ENCODE measurements at places on chromosomes 5 and 9. TPM values are rescaled to one million over a fixed set of nuclear protein-coding genes. Genes with fewer than 3 reads are reported as not detected.
A peak's percentile ranks its signal among the peaks of the same experiment; 100 is the strongest.

DNA sequence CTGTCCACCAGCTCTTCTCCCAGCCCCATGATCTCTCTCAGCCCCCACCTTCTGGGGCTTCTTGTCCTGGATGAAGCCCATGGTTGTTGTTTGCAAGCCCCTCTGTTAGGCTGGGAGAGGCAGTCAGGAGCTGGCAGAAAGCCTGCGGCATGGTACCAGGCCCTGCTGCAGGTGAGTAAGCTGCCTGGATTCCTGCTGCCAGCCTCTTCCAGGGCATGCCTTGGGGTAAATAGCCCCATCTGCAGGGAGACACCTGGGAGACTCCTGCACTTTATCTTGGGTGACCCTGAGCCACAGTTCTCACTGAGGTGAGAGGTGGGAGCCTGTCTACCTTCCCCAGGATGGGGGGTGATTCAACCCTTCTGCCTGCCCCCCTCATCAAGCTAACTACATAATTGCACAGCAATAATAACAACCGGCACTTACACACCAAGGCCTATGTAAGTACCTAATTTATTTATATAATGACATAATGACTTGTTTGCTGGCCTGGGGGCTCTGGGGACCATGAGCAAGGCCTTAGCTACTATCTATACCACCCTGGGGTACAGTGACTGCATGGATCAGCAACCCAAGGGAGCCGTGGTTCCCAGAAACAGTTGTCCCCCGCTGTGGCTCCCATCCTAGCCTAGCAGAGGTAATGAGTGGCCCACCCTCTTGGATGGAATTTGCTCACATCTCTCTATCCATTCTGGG is 116.0 kb downstream of the PSD2 start:
- H3K27ac ChIP-seq = no peak overlapping the region
- H3K4me3 ChIP-seq = no peak overlapping the region
- no peaks in the 10 kb centered on the region for H3K27me3 ChIP-seq
- no peaks in the 10 kb centered on the region for H3K4me1 ChIP-seq
- no peak for DNase-seq

- no peaks in the 10 kb centered on the region for H3K4me1 ChIP-seq
- H3K4me3 ChIP-seq = no peak overlapping the region
- H3K27me3 ChIP-seq = no peaks in the 10 kb centered on the region
- DNase-seq = no peak
- no peaks in the 10 kb centered on the region for H3K36me3 ChIP-seq
Observed at GRCh38 chr5:61621202-61621650, 289.2 kb downstream of the ZSWIM6 start.

Gene SERF1A
- total RNA-seq = 5.0 TPM

DNA sequence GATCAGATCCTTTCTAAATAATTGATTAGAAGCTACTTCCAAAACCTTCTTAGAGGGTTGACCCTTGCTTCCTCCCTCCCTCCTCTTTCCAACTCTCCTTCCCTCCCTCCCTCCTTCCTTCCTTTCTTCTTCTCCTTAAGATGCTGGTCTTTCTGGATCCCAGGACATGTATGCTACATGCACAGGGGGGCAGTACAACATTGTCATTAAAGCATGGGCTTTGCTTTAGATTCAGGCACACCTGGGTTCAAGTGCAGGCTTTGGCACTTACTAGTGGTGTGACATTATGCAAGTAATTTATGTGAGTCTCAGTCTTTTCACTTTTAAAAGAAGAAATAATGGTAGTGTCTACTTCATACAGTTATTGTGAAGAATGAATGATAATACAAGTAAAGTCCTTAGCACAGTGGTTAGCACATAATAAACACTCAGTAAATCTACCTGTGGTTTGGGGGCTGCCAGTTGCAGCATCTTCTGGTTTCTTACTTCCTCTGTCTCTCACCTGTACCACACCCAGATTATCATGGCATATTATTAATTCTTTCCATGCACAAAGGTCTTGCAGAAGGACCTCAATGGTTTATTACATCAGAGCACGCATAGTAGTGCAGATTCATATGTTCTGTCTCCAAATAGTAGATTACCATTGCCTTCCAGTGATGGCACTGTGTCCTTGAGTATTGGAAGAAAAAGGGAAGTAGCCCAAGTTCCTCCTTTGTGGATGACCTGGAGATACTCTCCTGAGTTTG is 154.1 kb downstream of the ARHGAP26 start:
- H3K27me3 ChIP-seq = no peaks in the 10 kb centered on the region
- H3K4me1 ChIP-seq = peaks cover 2% of the 10 kb centered on the region
- H3K4me3 ChIP-seq = no peak overlapping the region

Gene LOX
- total RNA-seq = 40.9 TPM

DNA sequence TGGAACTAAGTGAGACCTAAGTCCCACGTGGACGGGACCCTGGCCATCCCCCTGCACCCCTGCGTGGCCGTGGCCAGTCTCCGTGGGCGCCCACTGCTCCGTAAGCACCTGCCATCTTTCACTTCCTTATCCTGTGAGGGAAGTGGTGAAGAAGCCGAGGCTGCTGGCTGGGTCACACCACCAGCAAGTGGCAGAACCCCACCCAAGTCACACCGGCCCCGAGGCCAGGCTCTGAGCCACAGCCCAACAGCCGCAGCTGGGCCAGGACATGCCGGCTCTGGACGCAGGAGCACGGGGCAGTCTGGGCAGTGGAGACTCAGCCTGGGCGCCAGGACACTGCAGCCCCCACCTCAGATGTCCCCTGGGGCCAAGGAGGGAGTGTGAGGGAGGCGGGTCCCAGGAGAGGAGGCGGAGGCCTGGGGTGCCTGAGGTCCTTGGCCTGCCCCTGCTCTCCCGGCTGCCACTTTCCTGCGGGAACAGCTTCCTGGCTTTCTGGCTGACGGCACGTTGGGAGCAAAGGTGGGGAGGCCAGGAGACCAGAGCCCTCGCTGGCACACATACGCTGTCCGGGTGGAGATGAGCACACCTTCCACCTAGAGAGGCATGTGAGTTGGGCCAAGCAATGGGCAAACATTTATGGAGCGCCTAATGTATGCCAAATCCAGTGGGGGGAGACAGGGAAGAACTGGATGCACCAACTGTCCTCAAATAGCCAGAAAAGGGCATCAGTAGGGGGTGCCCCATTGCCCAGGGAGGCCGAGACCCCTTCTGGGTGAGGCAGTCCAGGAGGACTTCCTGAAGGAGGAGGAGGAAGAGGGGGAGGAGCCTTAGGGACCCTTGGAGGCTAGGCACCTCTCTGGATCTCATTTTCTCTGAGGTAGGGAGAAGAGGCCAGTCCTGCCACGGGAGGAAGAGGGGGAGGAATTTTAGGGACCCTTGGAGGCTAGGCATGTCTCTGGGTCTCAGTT is 43.9 kb upstream of the EGFL7 start:
- DNase-seq = peak; percentile 75
- H3K27ac ChIP-seq = no peak overlapping the region
- H3K4me1 ChIP-seq = no peaks in the 10 kb centered on the region
- H3K36me3 ChIP-seq = no peaks in the 10 kb centered on the region

Gene AMACR
- total RNA-seq = 5.0 TPM

Gene UGT3A1
- total RNA-seq = not detected

- H3K4me1 ChIP-seq = no peaks in the 10 kb centered on the region
- no peak overlapping the region for H3K27ac ChIP-seq
- DNase-seq = no peak
- H3K27me3 ChIP-seq = no peaks in the 10 kb centered on the region
Observed at GRCh38 chr5:152882621-152883020, 477.5 kb upstream of the NMUR2 start.

- H3K27ac ChIP-seq = no peak overlapping the region
- DNase-seq = no peak
- H3K27me3 ChIP-seq = no peaks in the 10 kb centered on the region
- no peaks in the 10 kb centered on the region for H3K4me1 ChIP-seq
- H3K4me3 ChIP-seq = no peak overlapping the region
Observed at GRCh38 chr5:84255315-84255714, 129.4 kb downstream of the EDIL3 start.

DNA sequence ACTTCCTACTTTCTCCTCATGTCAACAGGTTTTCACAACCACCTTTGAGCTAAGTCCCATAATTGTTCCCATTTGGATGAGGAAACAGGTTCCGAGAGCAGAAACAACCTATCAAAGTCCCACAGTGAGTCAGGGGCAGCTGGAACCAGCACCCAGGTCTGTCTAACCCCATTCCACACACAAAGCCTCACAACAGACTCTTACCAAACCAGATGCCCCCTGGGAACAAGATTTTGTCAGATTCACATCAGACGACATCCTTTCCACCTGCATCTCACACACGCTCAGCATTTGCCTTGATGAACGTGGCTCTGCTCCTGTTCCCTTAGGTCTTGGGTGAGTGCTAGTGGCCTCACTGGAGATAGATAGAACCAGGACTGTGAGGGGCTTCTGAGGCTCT is 17.0 kb downstream of the SWI5 start:
- no peaks in the 10 kb centered on the region for H3K27me3 ChIP-seq
- no peak overlapping the region for H3K4me3 ChIP-seq
- no peaks in the 10 kb centered on the region for H3K36me3 ChIP-seq
- H3K4me1 ChIP-seq = no peaks in the 10 kb centered on the region

GRCh38 chr9:16135968-16136367 is 583.1 kb downstream of the CCDC171 start:
- H3K4me3 ChIP-seq = no peak overlapping the region
- no peaks in the 10 kb centered on the region for H3K36me3 ChIP-seq
- no peaks in the 10 kb centered on the region for H3K27me3 ChIP-seq

DNA sequence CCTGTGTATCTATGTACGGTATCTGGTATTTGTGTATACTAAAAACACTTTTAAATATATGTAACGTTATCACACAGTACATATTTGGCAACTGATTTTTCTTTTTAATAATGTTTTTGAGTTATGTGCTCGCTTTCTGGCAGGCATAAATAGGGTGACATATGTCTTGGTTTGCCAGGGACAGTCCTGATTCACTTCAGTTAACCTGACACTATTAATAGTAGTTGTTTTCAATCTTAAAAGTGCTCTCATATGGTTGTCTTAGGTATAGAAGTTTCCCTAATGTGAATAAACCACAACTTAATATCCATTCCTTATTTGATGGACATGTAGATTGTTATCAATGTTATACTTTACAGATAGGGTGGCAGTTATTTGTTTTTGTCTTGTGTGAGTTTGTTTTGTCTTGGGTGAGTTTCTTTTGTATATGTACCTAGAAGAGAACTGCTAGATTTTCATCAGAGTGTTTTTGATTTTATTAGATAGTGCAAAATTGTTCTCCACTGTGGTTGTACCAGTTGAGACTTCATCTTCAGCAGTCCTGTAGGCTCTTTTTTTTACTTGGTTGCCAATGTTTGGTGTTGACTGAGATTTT is 7.9 kb downstream of the G3BP1 start:
- H3K27ac ChIP-seq = no peak overlapping the region
- no peak overlapping the region for H3K4me3 ChIP-seq
- peaks cover 2% of the 10 kb centered on the region for H3K36me3 ChIP-seq
- DNase-seq = no peak

- DNase-seq = no peak
- H3K27ac ChIP-seq = no peak overlapping the region
- H3K4me3 ChIP-seq = no peak overlapping the region
- H3K27me3 ChIP-seq = no peaks in the 10 kb centered on the region
- no peaks in the 10 kb centered on the region for H3K4me1 ChIP-seq
- H3K36me3 ChIP-seq = no peaks in the 10 kb centered on the region
Observed at GRCh38 chr5:149129181-149129580, 12.1 kb upstream of the ABLIM3 start.

Gene GLRA1
- total RNA-seq = not detected

Gene PCDHGC5
- 6.3 TPM for total RNA-seq

GRCh38 chr9:120915854-120916470 is 10.6 kb downstream of the TRAF1 start:
- no peak overlapping the region for H3K4me3 ChIP-seq
- no peaks in the 10 kb centered on the region for H3K27me3 ChIP-seq
- peak overlapping the region; percentile 42 for H3K27ac ChIP-seq
- peak; percentile 2 for DNase-seq
- peaks cover 2% of the 10 kb centered on the region for H3K36me3 ChIP-seq
- no peaks in the 10 kb centered on the region for H3K4me1 ChIP-seq

Gene NR6A1
- total RNA-seq = 0.42 TPM

DNA sequence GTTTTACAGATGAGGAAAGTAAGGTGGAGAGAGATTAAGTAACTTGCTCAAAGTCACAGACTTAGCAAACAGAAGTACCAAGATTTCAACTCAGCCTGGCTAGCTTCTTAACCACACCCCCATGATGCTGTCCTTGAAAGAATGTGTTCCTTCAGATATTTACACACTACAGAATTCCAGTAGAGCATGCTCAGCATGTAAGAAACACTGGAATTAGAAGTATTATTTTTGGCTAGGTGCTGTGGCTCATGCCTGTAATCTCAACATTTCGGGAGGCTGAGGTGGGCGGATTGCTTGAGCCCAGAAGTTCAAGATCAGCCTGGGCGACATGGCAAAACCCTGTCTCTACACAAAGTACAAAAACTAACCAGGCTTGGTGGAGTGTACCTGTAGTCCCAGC is 142.4 kb downstream of the EDIL3 start:
- no peak overlapping the region for H3K27ac ChIP-seq
- H3K4me1 ChIP-seq = no peaks in the 10 kb centered on the region
- no peaks in the 10 kb centered on the region for H3K36me3 ChIP-seq
- H3K27me3 ChIP-seq = no peaks in the 10 kb centered on the region

GRCh38 chr5:37553720-37554404 is 174.7 kb downstream of the WDR70 start:
- no peaks in the 10 kb centered on the region for H3K36me3 ChIP-seq
- H3K27ac ChIP-seq = no peak overlapping the region
- H3K4me3 ChIP-seq = no peak overlapping the region
- H3K27me3 ChIP-seq = no peaks in the 10 kb centered on the region
- no peaks in the 10 kb centered on the region for H3K4me1 ChIP-seq

Gene CD274
- total RNA-seq = 3.8 TPM

Gene GCNT1
- 14.4 TPM for total RNA-seq

GRCh38 chr5:140174465-140175366 is at the start of gene CYSTM1:
Gene CYSTM1 (plus strand): TSS chr5:140175188. CDS start chr5:140194466, 19,278 bp downstream.
- DNase-seq = peak; percentile 97
- H3K27me3 ChIP-seq = no peaks in the 10 kb centered on the region
- H3K27ac ChIP-seq = peak within 1 kb of the TSS; percentile 17
- no peaks in the 10 kb centered on the region for H3K4me1 ChIP-seq
- H3K36me3 ChIP-seq = no peaks in the 10 kb centered on the region
- peak within 1 kb of the TSS; percentile 79 for H3K4me3 ChIP-seq

DNA sequence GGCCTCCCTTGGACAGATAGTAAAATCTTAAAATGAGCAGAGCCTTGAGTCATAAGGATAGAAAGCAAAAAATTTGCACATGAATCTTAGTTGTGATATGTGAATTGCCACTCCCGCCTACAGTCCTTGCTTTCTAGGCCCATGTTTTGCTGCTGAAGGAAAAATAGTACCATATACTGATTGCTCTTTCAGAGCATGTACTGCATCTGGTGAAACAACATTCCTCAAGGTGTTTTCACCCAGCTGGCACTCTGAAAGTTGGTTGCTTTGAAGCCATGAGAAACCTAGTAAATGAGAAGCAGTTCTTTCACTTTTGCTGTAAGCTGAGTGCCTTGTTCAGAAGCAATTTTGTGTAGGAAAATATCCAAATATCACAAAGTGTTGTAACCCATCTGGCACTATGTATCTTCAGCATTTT is 10.3 kb downstream of the CDC37L1 start:
- no peak for DNase-seq
- no peak overlapping the region for H3K4me3 ChIP-seq
- H3K27ac ChIP-seq = no peak overlapping the region
- H3K36me3 ChIP-seq = peaks cover 7% of the 10 kb centered on the region
- peaks cover 8% of the 10 kb centered on the region for H3K4me1 ChIP-seq

- no peaks in the 10 kb centered on the region for H3K36me3 ChIP-seq
- H3K4me1 ChIP-seq = no peaks in the 10 kb centered on the region
Observed at GRCh38 chr5:84578226-84578625, 193.5 kb upstream of the EDIL3 start.
